Fibroblast of villous mesenchyme (primary cell): ENCODE measurements at places on chromosomes 3 and 15. TPM values are rescaled to one million over a fixed set of nuclear protein-coding genes. Genes with fewer than 3 reads are reported as not detected.

- DNase-seq = no peak
Observed at GRCh38 chr3:119481079-119481478, 12.3 kb downstream of the POGLUT1 start.

- DNase-seq = peak; percentile 26
Observed at GRCh38 chr3:93910097-93910496, 63.6 kb downstream of the PROS1 start.

GRCh38 chr3:174767406-174767805 is 91.7 kb upstream of the NAALADL2 start:
- no peak for DNase-seq

DNA sequence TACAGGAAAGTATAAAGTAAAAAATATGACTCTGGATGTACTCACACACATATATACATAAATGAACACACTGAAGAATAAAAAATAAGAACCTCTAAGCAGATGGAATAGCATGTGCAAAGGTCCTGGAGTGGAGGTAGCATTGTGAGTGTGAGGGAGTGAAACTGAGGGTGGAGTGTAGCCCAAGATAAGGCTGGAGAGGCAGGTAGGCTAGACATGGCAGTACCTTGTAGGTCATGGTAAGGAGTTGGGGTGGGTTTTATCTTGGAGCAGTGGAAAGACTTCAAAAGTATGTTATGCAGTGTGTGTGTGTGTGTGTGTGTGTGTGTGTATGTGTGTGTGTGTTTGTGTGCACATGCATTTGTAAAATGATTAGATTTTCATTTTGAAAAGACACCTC is 49.5 kb downstream of the TLNRD1 start:
- no peak for DNase-seq

- peak; percentile 87 for DNase-seq
Observed at GRCh38 chr3:122564155-122564912, at the start of the genes DTX3L and PARP9. TSS of gene DTX3L (plus strand) at chr3:122564338. CDS start at chr3:122564427, 89 bp downstream. TSS of gene PARP9 (minus strand) at chr3:122564300. CDS start at chr3:122559620, 4,680 bp downstream.

Gene EAF1
- 28.0 and 35.8 TPM in 2 replicates for total RNA-seq

Gene EXOSC7
- 27.1 and 32.4 TPM in 2 replicates for total RNA-seq
